Thoracic aorta (tissue), 2 donors: ENCODE measurements at places on chromosomes 5 and 9. TPM values are rescaled to one million over a fixed set of nuclear protein-coding genes. Genes with fewer than 3 reads are reported as not detected.

Gene SCGB3A2
- total RNA-seq: not detected

Gene PTGS1
- total RNA-seq: 10.8 TPM

DNA sequence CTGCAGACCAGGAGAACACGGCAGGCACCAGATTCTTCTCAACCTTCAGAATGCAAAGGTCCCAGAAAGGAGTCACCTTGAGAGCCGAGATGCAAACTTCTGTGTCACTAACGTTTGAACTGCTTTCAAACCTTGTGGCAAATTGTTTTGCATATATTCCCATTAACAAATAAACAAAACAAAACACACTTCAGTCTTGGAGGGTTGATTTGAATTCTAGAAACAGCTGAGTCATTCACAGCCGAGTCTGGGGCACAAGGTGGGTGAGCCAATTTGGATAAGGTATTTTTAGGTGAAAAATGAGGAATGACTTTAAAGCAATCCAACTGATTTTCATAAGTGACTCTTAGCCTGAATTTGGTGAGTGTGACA is 38.8 kb upstream of the ANKRD33B start:
- no peak for DNase-seq

Gene PGM5
- total RNA-seq: 94.1 TPM

- DNase-seq: no peak
Measured at GRCh38 chr5:68114378-68115040, 101.0 kb upstream of the PIK3R1 start.

Gene DRD1
- total RNA-seq: 0.41 TPM

Gene CARTPT
- total RNA-seq: 39.4 TPM

Gene TLR4
- total RNA-seq: 94.5 TPM

Gene PCDHAC2
- 0.71 TPM for total RNA-seq

DNA sequence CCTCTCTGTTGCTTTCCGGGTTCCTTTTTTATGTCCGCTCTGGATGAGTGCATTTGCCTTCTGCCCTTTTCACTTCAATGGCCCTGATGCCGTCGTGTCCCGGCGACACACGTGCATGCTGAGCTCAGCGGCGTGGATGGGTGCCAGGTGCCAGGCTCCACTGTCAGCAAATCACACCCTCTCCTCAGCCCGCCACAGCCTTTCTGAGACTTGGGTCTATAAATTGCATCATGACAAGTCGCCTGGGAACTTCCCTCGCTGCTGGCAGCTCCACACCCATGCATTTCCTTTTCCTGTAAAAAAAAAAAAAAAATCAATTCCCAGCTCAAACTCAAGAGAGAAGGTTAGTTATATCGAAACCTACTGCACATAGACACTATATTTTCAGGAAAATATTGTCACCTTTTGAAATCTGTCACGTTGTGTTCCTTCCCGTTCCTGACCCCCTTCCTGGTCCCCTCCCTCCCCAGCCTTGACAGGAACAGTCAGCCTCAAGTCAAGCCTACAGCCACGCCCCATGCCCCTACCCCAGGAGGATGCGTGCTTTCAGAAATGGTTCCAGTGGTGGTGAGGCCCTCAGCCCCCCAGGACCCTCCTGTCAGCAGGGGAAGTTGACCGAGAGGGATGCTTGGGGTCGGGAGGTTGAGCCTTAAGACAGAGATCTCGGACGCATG is 110.3 kb upstream of the PTCH1 start:
- DNase-seq: peak; percentile 18

Gene GIN1
- total RNA-seq: 8.0 TPM

DNA sequence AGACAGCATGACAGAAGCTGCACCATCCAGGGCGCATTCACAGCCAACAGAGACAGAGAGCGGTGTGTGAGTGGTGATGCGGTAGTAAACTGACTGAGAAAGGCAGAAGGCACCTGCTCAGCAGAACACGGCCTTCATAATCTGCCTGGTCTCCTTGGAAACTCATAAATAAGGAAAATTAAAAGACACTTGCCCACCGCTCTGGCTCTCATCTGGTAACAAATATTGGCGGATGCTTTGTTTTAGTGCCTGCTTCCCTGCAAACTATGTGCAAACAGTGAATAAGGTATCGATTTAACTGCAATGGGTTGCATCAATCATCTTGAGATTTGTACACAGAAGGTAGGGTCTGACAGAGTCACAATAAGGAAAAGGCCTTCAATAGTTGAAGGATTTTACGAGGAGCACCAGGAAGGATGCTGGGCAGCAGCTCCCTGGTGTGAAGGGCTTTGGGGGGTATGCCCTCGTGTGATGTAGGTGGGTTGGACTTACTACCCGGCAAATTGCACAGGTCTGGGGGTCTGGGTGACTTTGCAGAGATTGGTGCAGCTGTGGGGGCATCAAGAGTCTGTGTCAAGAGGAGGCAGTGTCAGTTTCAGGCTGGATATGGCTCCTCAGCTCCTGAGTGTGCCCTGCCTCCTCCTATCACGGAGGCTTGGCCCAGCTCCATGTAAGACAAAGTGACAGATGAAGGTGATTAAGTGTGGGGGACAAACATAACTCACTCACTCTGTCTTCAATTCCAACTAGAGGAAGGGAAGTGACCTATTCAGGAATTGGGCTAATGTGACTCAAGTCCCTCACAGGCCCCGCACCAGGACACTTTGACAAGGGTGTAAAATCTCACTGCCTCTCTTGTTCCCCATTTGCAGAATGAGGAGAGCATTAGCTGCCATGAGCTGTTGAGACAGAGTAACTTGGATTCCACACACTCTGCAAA is 166.7 kb downstream of the ICE1 start:
- DNase-seq: no peak

Gene SPATA31E1
- not detected for total RNA-seq

DNA sequence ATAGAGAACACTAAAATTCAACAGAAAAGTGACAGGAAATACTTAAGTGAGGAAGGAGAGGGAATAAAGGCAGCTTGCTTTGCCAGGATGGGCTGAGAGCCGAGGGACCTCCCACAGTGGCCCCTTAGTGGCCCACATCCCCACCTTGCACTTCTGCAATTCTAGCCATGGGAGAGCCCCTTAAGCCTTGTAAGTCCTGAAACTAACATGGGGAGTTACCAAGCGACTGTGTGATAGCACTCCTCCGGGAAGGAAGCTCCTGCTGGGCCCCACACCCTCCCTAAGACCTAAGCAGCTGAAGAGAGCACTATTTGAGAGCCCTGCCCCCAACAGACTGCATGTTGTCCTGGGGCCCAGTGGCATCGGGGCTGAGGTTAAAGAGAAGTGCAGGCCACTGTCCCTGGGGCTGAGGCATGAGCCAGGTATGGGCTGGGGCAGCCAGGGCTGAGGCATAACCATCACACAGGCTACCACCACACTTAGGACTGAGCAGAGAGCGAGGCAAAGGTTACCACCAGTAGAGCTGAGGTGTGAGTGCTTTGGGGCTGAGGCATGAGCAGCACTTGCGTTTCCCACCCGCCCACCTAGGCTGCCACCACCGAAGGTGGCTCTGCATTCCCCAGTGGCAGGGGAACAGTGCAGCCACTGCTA is 301.8 kb upstream of the TRPC7 start:
- DNase-seq: no peak
